ENCODE measurements at places on chromosomes 3 and 15.

GRCh38 chr15:57057134-57057930 is 138.9 kb downstream of the TCF12 start:
- DNase-seq: no peak

DNA sequence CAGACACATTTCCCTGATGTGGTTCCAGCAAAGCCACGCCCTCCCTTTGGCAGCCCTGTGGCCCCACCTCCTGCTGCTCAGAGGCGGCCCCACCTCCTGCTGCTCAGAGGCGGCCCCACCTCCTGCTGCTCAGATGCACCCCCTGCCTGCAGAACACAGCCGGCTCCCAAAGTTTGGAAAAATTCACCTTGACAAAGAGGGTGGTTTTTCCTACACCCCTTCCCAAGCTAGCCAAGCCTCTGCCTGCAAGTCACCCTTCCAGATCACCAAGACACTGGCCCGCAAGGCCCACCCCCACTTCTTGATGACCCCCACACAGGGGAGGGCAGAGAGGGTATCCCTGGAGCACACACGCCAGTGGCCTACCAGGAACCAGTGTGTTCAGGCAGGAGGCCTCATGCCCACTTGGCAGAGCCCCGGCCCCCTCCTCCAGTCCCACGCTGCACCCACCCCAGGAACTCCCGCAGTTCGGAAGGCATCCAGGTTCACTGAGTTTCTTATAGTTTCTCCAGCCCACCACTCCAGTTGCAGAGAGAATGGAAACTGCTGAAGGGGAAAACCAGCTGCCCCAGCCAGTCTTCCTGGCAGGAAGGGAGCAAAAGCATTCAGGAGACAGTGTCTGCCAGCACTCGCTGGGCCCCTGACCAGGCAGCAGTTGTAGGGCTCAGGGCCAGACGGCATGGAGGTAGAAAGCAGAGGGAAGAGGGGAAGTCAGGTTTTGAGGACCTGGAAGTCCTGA is 2.3 kb upstream of the HAPLN3 start:
- DNase-seq: peak; percentile 70

DNA sequence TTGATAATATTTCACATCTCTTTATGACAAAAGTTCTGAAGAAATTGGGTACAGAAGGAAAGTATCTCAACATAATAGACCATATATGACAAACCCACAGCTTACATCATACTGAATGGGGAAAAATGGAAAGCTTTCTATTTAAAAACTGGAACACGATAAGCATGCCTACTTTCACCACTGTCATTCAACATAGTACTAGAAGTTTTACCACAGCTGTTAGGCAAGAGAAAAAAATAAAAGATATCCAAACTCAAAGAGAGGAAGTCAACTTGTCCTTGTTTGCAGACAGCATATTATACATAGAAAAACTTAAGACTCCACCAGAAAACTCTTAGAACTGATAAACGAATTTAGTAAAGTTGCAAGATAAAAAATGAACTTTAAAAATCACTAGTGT is 40.3 kb downstream of the COPS2 start:
- DNase-seq: no peak

DNA sequence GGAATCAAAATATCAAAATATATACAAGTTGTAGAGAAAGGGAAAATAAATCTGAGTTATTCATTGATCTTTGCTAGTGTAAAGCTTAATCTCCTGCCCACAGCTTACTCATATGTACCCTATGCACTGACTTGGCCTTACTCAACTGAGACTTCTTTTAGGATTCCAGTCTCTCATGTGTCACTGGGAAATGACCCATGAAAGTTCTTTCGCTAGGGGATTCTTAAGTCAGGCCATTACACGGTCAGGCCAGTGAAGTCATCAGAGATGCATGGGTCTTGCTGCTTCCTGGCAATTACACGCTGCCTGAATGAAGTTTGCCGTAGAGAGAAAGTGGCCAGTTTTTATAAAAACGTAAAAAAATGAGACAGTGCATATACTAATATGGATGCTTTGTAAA is 20.7 kb upstream of the LPP start:
- DNase-seq: no peak

GRCh38 chr3:178043084-178043483 is 493.2 kb upstream of the KCNMB2 start:
- no peak for DNase-seq

DNA sequence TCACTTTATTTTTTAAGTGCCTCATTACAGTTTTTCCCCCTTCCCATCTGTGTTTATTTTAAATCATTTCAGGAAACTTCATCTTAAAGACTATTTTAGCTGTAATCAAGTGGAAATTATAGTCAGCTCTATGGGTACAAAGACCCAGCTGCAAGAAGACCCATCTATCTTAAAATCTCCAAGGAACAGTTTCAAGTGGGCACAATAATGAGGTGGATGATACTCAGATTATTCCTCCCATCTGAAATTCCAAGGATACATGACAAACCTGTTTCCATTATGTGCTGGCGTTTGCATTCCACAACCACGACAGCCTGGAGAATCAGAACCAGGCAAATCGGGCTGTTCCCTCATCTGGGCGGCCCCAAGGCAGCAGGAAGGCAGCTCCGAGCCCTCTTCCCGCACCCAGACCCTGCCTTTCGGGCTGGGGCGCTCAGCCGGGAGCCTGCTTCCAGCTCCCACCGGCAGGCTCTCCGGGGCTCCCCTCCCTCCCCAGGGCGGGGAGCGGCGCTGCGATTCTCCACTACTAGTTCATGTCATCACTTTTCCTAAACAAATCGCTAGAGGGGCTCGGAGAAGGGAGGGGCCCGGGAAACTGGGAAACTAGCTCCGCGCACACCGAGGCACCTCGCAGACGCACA is at the start of gene MGLL:
Gene MGLL (minus strand): TSS at position 475 of the 641 bp plus-strand sequence. CDS start 197 bp downstream, at position 278.
- DNase-seq: no peak

DNA sequence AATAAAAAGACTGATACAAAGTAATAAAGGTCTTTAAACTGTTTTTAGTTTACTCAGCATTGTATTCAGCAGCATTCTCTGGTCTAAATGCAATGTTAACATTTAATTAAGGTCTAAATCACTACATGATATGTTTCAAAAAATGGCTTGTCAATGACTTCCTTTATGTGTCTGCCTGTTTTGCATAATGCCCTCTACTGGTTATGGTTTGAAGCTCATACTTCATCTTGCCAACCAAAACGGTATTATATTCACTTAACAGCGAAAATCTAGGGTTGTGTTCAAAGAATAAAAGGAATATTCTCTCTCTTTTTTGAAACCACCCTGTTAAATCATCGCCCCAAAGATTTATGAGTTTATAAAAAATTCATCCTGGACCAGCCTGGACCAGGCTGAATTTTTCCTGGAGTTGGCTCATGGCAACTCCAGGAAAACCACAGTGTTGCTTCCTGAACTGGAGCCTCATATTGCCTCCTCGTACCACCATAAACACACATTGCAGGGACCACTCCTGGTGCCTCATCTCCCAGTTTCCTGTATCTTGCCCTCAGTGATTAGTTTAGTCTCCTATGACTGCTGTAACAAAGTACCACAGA is 6.7 kb upstream of the NCEH1 start:
- no peak for DNase-seq

DNA sequence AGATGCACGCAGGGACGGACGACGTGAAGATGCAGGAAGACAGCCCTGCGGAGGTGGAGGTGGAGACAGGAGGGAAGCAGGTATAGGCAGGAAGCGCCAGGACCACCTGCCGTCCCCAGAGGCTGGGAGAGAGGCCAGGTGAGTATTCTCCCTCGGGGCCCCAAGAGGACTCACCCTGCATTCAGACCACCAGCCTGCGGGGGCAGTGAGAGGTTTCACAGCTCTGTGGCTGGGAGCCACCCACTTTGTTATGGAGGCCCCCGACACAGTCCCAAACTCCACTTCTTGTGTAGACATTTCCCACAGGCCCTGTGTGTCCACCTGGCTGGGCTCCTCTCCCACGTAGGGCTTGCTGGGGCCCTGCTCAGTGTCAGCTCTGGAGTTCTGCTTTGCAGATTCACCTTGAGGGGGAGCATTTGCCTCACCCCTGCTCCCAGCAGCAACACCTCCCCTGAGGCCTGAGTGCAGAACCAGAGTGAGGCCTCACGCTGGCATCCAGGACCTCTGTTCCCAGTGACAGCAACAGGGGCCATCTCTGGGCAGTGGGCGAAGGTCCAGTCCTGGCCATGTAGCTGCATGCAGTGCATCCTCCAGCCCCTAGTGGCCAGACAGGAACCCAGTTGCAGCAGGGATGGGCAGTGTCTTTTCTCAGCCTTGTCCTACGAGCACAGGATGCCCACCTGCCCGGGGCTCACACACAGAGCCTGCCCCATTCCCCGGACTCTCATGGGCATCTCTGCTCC is 119.4 kb upstream of the IQSEC1 start:
- no peak for DNase-seq

- DNase-seq: no peak
Observed at GRCh38 chr3:180036671-180037455, at the start of gene PEX5L. Gene PEX5L, minus strand, starts transcription at chr3:180036937. Its CDS starts 338 bp downstream, at chr3:180036599.

DNA sequence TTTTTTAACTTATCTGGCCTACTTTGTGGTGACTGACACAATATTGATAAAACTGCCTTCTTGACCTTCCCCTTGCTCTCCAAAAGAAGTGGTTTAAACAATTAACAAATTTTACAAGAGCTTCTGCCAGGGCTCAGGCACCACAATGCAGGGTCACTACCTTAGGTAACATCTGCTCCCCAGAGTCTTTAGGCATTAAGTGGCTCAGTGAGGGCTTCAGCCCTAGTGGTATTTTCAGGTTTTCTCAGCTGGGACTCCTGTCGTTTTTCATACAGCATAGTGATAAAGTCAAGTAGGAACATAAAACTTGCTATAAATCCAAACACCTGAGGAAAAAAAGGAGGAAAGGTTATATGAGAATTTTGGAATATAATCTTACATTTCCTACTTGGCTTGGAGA is 18.9 kb downstream of the CMTM6 start:
- no peak for DNase-seq

DNA sequence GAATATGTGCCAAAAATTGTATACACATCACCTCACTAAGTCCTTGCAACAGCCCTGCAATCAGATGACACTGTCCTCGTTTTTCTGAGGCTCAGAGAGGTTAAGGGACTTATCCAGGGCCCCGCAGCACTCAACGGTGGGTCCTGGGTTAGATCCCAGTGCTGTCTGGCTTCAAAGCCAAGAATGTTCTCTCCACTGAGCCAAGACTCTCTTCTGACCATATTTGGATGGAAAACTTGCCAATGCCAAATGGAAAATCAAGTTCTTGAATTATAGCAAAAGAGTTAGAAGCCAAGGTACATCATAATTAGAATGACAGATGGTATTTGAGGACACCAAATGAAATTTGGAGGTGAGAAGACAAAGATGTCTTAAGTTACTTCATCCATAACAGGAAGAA is 75.9 kb downstream of the NCEH1 start:
- no peak for DNase-seq

GRCh38 chr3:186133980-186134379 is 25.1 kb upstream of the ETV5 start:
- no peak for DNase-seq

GRCh38 chr3:127326341-127326740 is 38.5 kb upstream of the PRR20G start:
- DNase-seq: no peak

DNA sequence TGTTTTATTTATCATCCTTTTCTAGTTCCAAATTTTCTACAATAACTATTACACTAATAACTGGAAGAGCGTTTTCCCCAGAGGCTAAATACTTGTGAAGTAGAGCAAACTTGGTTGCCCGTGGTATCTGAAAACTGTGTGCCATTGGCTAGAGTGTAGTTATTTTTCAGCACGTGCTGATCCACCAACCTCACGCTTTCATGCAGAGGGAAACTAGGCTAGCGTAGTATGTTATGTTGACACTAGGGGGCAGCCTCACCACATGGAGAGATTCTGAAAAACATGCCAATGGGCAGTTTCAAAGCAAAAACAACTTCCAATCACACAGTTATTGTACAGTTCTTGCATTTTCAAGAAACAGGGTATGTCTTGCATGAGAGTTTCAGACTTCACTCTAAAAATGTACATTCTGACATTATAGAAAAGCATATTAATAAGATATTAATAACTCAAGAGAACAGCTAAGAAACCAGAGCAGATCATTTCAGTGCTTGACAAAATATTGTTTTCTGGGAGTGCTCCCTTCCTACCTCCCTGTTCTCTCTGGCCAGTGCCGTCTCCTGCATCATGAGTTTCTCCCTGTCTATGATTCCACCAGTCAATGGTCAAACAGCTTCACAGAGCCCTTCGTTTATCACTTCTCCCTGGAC is 39.7 kb downstream of the SPATA12 start:
- DNase-seq: peak; percentile 31

GRCh38 chr3:86379280-86379679 is 611.7 kb downstream of the VGLL3 start:
- DNase-seq: no peak

DNA sequence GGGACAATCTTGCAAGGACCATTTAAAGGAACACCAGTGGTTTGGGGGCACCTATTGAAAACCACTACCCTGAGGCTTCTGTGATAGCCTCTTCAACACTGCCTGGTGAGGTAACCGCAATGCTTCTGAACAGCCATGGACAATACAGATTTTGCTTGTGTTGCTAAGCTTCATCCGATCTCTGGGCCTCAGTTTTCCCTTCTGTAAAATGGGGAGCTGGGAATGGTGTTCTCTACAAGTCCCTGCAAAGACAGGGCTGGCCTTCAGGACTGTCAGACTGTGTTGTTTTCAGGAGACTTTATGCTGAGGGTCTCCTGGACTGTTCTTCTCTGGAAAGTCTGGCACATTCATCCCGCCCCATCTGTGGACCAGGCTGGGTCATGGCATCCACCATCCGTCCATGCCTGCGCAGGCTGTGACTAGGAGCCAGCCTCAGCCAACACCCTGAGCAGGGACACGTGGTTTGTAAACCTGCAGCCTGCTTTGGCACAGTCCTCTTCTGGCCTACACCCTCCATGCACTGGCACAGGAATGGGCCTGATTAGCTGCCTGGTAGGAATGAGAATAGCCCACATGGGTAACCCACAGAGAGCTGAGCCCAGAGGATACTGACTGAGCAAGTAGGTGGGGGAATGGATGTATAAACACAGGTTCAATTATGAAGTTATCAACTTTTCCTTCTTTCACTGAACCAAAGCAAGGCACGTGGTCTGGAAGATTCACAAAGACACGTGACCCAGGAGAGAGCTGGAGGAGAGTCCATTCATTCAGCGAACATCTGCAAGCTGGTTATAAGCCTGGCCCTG is 55.3 kb downstream of the ROPN1B start:
- DNase-seq: no peak

GRCh38 chr15:50068016-50068415 is 51.0 kb downstream of the ATP8B4 start:
- DNase-seq: no peak
